ENCODE measurements at places on chromosomes 1 and 21. TPM values are rescaled to one million over a fixed set of nuclear protein-coding genes. Genes with fewer than 3 reads are reported as not detected.
A peak's percentile ranks its signal among the peaks of the same experiment; 100 is the strongest.

DNA sequence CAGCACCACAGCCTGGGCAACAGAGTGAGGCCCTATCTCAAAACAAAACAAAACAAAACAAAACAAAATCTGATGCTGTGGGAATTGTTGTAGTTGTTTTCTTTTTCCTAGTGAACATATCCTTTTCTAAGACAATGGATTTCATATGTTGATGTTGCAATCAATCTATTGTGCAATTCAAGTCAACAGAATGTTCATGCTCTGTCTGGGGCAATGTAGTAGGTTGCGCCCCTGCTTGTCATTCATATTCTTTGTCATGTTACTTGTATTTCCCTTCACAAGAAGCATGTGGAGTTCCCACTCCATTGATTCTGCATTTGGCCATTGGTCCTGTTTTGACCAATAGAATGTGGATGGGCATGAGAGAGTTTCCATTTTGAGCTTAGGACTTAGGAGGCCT, 223.9 kb downstream of the DUSP10 start:
- DNase-seq: no peak

DNA sequence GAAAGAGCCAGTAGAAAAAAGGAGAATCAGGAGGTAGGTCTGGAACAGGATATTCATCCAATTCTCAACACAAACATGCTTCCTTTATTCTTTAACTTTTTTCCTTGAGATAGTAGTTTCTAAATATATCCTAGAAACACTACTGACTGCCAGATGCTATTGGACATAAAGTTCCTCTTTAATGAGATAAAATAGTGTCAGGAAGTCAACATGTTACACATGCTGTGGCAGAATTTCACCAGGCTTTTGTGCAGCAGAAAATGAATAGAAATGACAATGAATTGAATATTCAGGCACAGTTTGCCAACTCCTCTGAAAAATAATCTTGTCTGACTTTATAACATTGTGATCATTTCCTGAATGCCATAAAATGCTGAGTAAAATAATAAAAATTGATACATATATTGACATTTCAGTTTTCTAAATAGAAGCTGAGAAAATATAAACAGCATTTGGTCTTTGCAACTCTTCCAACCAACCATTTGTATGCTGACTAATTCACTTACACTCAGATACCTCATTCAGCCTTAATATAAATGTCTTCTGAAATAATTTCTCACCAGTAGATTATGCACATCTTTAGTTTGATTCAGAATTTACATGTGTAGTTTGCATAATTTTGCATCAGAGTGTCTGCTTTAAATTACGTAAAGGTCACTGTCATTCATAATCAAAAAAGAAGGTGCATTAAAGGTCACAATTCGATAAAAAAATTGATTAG, 486.1 kb upstream of the ADGRL2 start:
- DNase-seq: no peak

GRCh38 chr1:24391882-24392603, 21.5 kb downstream of the STPG1 start:
- DNase-seq: peak; percentile 74

- no peak for DNase-seq
These were observed 14.7 kb downstream of the TMCO1 start for GRCh38 chr1:165753934-165754333.

The LINGO4 gene
- total RNA-seq: not detected
